ENCODE measurements at places on chromosomes 4 and X.

DNA sequence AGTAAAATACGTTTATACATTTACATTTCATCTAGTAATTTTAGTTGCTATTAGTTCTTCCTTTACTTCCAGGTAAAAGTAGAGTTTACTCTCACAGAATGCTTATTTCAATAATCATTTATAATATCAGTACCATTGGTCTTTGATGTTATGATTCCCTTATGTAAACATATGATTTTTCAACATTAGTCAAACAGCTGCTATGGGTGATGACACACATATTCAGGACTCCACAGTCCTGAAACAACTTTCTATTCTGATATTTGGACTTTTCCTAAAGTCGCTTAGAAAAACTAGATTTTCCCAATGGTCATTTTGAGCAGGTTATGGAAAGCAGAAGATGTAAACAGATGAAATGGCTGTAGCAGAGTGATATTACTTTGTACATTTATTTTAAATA is 369.8 kb downstream of the UNC5C start:
- DNase-seq = no peak

DNA sequence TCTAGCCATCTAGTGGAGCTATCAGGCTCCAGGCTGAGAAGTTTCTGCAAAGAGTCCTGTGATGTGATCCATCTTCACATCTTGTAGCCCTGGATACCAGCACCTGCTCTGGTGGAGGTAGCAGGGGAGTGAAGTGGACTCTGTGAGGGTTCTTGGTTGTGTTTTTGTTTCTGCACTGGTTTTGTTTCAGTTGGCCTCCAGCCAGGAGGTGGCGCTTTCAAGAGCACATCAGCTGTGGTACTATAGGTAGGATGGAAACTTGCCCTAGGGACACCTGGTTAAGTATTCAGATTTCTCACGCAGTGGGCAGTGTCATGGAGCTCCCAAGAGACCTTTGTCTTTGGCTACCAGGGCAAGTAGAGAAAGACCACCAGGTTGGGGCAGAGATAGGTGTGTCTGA is 257.5 kb upstream of the SLC7A11 start:
- no peak for DNase-seq

DNA sequence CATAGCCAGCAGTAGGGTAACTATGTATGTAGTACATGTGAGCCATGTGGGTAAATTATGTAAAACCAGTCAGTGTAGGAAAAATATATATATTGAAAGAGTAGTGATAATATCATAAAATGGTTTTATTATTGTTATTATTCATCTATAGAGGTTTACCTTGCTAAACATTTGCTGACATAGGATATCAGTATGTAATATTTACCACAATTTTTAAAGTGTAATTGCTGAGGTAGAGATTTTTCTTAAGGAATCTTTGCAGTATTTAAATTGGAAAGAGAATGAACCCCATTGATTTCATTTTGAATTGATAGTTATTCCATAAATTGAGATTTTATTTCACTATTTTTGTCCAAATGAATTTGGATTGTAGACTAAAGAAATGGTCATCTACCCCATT is 27.1 kb downstream of the SLAIN2 start:
- no peak for DNase-seq

DNA sequence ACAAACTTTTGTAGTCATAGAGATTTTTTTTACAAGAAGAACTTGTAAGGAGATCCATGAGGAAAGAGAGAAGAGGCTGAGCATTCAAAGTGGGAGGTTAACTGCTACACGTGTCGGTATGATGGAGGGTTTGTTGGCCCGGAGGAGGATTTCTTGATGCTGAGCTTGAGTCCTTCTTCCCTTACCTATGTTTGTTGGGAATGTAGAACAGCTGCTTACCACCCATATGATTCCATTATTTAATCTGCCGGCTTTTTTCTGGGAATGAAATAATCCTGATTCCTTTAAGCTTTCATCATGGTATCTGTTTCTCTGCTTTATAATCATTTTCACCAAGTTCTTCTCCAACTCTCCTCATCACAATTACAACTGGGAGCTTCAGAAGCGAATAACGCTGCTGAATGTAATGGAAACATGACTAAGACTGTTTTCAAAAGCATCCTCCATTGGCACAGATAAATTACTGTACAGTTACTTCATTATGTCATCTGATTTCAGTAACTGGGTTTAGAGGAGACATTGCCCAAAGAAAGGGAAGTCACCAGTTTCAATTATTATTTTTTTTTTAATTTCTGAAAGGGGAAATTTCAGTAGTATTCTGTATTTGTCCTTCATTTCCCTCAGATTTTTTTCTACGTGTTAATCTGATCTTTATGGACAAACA is 420.6 kb downstream of the SPRY1 start:
- no peak for DNase-seq
